ENCODE measurements at places on chromosomes 3 and 15.

- no peak for DNase-seq
These were observed 4.9 kb downstream of the HAUS2 start for GRCh38 chr15:42553554-42553953.

DNA sequence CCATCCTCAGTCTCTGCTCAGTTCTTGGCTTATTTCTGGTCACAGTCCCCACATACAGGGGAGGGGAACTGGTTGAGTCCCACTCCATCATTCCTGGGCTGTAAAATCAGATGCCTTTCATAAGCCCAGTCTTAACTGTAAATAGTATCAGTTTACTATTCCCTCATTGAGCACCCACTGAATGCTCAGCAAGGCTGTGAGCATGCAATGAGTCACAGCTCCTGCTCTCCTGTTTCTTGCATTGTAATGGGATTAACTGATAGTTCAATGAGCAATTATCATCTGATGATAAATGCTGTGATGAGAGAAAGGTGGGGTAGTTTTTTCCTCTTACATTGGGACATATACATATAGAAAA is 113.6 kb upstream of the TPM1 start:
- no peak for DNase-seq

DNA sequence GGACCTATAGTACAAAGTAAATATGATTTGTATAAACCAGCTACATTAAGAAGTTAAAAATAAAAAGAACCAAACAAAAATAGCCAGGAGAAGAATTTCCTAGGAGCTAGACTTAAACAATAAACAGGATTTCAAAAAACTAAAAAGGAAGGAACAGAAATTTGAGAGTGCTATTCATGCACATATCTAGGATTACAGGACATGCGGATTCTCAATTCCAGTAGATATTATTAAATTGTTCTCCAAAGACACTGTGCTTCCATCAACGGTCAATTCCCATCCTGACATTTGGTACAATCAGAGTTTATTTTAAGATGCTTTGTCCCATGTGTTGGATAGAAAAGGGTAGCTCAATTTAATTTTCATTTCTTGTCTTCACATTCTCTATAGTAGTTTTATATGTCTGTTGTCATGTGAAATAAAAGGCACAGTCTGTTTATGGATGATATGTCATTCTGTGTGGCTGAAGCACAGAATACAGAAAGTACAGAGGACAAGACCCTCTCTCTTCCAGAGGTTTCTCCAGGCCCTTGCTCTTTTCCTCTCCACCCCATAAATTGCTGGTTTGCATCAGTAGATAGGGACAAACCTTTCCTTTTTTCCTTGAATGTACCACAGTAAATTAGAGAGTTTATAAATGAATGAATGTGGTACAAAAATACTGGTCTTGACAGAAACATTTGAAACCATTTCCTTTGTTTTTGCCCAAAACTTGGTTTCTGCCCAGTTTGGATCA is 3.5 kb downstream of the PLOD2 start:
- DNase-seq, result no peak

- DNase-seq, result no peak
These were observed 12.4 kb upstream of the IREB2 start for GRCh38 chr15:78425643-78426042.

- no peak for DNase-seq
These were observed 10.6 kb downstream of the CMC1 start for GRCh38 chr3:28252001-28252431.

GRCh38 chr3:71974786-71975185 is 189.8 kb upstream of the PROK2 start:
- DNase-seq, result no peak

Data from stimulated activated CD4-positive, alpha-beta T cell treated with anti-CD3 and anti-CD28 coated beads, Interleukin-2, amount 100 ng/mL, for 4 hours (primary cell).